Stimulated activated CD4-positive, alpha-beta T cell treated with anti-CD3 and anti-CD28 coated beads, Interleukin-4, amount 100 ng/mL, for 48 hours (primary cell): ENCODE measurements at places on chromosomes 1 and 21.

DNA sequence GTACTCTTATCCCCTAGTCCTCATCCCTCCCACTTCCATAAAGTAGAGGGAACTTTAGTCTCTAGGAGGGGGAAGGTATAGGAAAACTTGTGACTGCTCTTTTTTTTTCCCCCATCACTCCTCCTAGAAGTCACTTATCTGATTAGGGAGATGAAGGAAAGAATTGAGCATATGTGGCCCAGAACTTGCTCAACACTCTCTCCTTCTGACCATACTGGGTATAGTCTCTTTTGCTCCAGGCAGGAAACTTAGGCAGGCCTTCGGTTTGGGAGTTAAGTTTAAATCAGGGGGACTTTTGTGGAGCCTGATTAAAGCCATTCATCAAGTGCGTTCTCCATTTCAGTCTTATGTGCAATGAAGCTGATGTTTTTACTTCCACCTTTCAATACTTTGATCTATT, 5.8 kb downstream of the UBE2U start:
- DNase-seq: no peak

DNA sequence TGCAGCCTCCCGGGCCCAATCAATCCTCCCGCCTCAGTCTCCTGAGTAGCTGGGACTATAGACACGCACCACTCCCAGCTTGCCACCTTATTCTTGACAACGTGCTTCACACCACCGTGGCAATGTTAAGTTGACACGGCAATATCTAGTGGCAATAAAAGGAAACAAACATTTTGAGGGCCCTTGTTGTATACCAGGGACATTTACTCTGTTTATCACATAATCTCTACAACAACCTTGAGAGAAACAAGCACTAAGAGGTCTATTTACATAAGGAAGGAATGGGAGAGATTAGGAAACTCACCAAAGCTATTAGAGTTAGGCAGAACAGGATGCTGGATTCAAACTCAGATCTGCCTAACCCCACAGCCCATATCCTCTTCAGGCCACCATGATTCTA, 3.1 kb downstream of the KLHDC8A start:
- DNase-seq: no peak

- DNase-seq: no peak
These were observed 114.5 kb downstream of the DPYD start for GRCh38 chr1:97806326-97806725.

GRCh38 chr1:210586771-210587170, 258.1 kb downstream of the HHAT start:
- DNase-seq: no peak

- no peak for DNase-seq
These were observed 95.3 kb downstream of the MTR start for GRCh38 chr1:236890152-236891056.

DNA sequence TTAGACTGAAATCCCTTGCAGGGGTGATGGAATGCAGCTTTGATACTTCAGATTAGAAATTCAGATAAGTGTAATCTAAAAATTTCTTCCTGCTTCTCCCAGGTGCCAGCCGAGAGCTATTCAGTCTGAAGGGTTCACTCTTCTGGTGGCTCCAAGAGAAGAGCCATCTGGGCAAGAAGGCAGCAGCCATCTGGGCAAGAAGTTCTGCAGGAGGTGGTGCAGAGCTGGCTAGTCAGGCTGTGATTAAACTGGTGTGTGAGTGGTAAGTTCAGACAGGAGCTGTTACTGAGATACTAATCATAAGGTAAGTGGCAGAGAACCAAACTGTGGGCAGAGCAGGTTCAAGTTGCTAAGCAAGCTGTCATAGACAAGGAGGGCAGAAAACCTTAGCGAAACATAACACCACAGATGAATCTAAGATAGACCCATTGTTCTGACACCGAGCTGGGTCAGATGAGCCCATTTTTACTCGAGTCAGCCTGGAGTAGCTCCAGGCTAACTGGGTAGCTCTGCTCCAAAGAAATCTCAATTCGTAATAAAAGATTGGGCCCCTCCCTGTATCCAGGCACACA, 14.4 kb upstream of the TP53BP2 start:
- no peak for DNase-seq

DNA sequence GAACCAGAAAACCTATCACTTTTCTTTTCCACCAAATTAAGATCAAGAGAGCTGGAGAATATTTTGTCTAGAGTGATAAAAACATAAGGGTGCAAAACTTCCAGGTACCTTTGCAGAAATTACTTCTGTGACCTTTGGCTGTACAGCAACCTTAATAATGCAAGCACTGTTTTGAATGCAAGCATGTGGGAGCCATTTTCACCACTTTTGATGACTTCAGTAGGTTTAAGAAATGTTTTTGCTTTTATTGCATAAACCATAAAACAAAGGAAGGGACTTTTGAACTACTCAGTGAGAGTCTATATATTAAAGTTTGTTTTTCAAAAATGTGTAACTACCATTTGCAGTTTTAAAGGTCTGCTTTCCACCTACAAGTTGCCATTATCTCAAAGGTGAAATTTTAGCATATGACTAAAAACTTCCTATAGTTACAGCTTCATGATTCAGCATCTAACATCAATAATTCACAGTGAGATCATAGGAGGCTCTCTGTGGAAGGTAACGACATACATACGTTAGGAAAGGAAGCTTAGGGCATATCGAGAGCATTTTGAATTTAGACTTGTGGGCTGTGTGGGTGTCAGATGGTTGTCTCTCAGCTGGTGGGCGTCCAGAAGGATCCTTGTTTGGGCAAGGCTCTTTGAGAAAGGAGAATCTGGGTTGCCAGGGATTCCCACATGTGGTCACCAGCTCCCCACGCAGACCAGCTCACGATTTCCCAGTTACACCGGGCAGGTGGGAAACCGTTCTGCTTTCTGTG, 1.1 kb upstream of the GADD45A start:
- DNase-seq: peak; percentile 31

- DNase-seq: peak; percentile 52
These were observed 47.1 kb upstream of the TLR5 start for GRCh38 chr1:223189903-223190724.

DNA sequence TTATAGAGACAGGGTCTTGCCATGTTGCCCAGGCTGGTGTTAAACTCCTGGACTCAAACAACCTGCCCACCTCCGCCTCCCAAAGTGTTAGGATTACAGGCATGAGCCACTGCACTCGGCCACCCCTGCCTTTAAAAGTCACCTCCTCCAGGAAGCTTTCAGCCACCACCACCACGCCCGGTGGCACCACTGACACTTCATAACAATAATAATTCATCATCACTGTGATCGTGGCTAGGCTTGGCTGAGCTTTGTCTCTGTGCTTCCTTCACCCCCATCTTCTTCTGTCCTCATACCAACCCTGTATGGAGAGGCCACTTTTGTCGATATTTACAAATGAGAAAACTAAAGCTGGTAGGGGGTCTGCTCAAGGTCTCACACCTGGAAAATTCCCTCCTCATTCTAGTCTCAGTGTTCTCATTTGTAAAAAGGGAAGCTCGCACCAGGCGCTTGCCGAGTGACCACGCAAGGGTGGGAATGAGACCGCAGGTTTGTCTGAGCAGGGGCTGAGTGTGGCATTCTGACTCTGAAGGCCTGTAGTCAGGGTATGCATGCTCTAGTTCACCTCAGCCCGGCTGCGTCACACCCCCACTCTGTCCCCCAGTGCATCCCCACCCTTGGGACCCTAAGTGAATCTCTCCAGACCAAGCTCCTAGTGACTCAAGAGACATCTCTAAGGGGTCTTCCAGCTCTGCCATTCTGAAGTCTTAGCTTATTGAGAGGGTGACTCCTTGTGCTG, 12.9 kb upstream of the EPHA2 start:
- DNase-seq: no peak

DNA sequence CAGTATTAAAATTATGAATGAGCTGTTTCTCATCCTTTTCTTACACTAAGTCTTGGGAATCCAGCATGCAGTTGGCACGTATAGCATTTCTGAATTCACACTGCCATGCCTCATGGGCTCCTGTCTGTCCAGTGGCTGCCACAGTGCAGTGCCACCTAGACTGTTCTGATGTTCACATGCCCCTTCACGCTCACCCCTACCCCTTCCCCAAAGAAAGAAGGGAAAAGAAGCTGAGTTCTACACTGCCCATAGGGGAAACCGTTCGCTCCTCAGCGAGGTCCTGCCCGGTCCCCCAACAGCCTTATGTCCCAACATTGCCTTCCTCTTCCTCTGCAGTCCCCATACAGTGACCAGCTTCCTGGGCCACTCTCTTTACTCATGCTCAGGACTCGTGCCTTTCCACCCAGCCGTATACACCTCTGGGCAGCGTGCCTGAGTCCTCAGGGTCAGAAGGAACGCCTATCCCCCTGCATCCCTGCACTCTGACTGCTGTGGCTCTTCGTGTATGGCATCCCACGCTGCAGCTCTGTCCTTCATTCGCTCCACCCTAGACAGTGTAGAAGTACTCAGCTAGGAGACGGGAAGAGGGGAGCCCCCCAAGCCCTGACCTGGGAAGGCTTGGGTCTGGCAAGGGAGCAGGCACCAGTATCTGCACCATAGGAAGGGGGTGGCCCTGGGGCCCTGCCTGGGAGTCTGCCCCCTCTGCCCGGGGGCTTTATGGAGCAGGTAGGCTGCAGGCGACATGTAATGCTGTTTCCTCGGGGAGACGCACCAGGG, 24.1 kb upstream of the ARF1 start:
- DNase-seq: no peak

GRCh38 chr1:168227620-168228019, 1.8 kb downstream of the SFT2D2 start:
- DNase-seq: no peak

- DNase-seq: no peak
These were observed 59.5 kb upstream of the LRRC8D start for GRCh38 chr1:89761338-89761737.
